NCI-H1694 (cell line): ENCODE measurements at places on chromosomes 3 and 15.

DNA sequence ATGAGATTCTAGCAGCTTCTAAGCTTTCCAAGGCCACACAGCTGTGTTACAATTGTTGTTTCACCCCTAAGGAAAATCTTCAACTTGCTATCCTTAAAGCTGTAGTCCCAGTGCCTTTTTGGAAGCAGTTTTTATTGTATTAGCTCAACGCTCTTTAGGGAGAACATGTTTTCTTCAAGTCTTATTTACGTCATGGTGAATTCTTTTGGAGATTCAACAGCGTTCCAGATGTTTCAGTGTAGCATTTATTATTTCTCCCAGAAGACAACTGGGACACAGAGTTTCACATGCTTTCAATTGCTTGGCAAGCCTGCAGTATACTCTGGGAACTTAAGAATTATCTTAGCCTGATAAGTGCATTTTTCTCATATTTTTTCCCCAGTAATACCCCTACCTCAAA, 888.3 kb downstream of the PLOD2 start:
- DNase-seq: no peak

DNA sequence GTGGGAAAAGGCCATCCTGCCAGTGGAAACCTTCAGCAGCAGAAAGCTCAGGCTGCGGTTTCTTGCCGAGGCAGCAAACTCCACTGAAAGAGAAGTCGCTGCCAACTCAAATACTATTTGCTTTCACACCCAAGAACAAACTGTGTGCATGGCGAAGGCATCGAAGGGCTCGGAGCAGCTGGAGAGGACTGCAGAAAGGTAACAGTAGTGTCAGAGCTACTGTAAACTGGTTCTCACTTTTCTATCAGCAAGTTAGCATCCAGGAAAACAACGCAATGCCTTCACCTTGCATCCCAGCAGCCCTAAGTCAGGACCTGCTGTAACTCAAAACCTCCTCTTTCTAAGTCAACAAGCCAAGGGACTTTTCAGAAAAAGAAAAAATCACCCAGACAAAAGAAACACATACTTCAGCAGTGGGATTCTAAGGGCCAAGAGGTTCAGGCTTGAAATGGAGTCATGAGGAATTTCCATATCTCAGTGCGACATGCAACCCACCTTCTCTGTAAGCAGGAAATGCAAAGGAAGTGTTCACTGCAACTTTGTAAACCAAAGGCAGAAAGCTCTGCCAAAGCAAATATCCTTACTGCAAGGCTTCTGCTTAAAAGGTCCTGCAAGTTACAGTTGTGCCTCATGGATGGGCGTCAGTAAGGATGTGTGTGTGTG, 193.5 kb downstream of the FOXP1 start:
- DNase-seq: no peak

DNA sequence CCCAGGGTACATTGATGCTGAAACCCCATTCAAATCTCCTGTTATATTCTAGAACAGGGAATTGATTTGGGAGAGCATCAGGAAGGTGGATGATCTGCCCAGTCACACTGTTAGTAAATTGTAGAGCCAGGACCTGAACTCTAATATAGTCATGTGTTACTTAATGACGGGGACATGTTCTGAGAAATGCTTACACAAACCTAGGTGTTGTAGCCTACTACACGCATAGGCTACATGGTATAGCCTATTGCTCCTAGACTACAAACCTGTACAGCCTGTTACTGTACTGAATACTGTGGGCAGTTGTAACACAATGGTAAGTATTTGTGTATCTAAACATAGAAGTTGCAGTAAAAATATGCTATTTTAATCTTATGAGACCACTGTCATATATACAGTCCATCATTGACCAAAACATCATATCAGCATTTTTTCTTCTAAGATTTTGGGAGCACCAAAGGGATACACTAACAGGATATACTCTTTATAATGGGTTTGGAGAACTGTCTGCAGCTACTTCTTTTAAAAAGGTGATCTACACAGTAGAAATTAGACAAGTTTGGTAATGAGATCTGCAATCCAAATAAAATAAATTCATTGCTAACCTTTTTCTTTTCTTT, 5.8 kb downstream of the B2M start:
- no peak for DNase-seq

GRCh38 chr3:134974624-134975023, 179.6 kb downstream of the EPHB1 start:
- DNase-seq: no peak

DNA sequence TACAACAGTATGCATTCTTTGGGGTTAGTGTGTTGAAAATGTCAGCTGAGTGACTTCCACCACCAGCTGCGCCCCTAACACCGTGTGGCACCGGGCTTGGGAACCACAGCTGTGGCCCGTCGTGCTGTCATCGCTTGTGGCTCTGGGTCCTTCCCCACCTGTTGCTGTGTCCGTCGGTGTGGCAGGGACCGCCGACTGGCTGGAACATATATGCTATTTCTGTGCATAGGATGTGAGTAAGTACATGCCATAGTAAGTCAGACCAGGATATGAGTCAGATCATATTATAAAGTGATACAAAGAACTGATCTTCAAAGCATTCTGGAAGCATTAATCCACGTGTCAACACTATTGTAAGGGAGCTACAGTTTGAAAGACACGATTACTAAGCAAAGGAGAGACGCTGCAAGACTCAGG, 31.9 kb downstream of the EHD4 start:
- no peak for DNase-seq

- DNase-seq: no peak
Observed at GRCh38 chr3:151402349-151402748, 17.8 kb upstream of the P2RY12 start.

- DNase-seq: peak; percentile 74
Observed at GRCh38 chr15:69576035-69576526, 123.5 kb downstream of the RPLP1 start.

DNA sequence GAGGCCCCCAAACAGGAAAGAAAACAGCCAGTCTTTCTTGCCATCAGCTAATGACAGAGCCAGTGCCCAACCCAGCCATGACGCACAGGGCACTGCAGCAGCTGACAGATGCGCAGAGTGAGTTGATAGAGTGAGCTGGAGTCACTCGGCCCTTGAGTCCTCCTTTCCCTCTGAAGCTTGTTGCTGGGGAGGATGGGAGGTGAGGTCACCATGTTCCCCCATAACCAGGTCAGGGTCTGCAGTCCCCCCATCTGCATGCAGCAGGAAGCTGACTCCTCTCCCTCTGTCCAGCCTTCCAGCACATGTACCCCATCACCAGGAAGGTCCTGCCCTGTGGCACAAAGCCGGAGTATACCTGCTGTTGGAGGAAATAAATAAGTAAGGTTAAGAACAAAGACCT, 174.6 kb downstream of the ABHD5 start:
- no peak for DNase-seq

- DNase-seq: peak; percentile 66
Observed at GRCh38 chr3:115999613-116000012, 376.3 kb downstream of the GAP43 start.

GRCh38 chr3:192022412-192022811, 561.4 kb downstream of the PYDC2 start:
- DNase-seq: no peak

GRCh38 chr15:48811325-48811958, 573 bp upstream of the CEP152 start:
- no peak for DNase-seq

DNA sequence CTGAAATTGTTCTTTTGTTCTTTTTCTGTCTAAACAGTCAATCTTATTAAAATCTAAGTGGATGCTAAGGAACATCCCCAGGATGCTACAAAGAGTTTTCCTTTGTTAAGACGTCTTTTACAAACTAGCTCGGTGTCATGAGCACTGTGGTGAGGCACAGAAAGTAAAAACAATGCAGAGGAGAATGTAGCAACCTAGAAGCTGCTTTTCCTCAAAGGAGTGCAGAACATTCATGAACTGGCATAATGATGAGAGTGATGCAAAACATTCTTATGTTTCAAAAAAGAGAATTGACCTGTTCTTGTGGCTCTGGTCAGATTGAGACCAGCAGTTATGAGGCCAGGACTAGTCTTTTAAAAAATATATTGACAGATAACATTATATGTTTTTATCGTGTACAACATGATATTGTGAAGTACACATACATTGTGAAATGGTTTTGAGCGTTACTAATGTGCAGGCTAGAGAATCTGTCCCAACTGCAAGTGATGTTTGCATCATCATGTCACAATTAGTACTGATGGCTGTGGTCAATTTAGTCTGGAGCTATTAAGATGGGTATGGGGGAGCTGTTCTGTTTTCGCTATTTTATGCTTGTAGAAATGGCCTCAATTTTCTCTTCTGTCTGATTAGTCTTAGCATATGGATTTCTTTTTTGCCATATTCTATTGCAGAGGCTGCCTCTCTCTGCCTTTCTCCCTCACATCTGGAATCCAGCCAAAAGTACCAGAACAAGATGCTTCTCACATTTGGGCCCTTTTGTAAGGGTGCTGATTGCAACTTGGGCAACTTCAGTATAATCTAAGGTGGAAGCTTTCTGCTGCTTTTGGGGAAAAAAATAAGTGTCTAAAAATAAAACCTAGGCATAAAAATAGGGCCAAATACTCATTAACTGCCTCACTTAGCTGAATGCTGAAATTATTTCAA, 50.2 kb downstream of the HHLA2 start:
- no peak for DNase-seq

DNA sequence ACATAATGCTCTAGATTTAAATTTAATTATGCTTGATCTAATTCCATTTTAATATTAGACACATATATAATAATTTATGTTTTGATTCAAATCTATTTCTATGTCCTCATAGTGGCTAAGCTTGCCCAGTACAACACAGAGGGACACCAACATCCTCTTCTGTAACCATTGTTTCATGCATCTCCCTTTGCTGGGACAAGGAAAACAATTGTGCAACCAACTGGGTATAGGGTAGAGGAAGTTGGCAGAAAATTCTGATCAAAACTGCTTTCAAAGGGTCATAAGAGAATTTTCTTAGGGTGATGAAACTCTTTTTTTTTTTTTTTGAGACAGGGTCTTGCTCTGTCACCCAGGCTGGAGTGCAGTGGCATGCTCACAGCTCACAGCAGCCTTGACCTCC, 121.4 kb upstream of the SGO1 start:
- DNase-seq: no peak

GRCh38 chr15:64438653-64439447, 21.5 kb upstream of the ZNF609 start:
- no peak for DNase-seq

- peak; percentile 65 for DNase-seq
Observed at GRCh38 chr15:80977627-80978036, 12.0 kb downstream of the MESD start.

- DNase-seq: no peak
Observed at GRCh38 chr15:76753771-76754170, 151.4 kb downstream of the SCAPER start.

- DNase-seq: no peak
Observed at GRCh38 chr3:6860149-6860953, 564 bp upstream of the GRM7 start.

- no peak for DNase-seq
Observed at GRCh38 chr3:169628567-169628966, 34.9 kb downstream of the MECOM start.

DNA sequence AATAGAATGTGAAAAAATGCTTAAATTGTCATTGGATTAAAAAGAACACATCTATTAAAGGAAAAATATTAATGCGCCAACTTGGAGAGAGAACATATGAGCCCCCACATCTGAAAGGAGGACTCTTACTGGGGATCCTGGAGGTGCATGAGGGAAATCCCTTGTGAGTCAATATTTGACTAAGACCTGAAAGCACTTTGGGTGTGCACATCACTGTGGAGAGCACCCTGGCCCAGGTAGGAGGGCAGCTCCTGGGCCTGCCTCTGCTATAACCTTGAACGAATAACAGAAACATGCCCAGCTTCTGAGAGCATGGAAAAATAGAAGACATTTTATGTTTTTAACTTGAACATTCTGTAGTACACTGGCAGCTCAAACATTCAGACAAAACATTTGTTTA, 199.8 kb downstream of the GAP43 start:
- DNase-seq: no peak

DNA sequence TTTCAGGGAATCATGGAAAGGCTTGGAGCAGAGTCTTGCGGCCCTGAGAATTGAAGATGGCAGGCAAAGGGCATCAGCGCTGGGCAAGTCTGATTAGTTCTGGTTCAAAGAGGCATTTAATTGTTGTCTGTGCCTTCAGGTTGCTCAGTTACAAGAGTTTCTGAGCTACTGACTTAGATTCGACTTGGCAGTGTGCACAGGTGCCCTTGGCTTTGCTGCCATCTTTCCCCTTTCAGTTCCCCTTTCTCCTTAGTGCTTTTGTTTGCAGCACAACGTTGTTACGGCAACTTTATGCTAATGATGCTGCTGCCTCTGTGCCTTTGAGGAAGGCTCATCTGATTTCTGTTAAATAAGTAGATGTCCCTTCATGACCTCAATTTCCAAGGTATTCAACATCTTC, 12.5 kb downstream of the P2RY14 start:
- DNase-seq: no peak

- no peak for DNase-seq
Observed at GRCh38 chr3:114351123-114351821, 57.4 kb downstream of the TIGIT start.

DNA sequence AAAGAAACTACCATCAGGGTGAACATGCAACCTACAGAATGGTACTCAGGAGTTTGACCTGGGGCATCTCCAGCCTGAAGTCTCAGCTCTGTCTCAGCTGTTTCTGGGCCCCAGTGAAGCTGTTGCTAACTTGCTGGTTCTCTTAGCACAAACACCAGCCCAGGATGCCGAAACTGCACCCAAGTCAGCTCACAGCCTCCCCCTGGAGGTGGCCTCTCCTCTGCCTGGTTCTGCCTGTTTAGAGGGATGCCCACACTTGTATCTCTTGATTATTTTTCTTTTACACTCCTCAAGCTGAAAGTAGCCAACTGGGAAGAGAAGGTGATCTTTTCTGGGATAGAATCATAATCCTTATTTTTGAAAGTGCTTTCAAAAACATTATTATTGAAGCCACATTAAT, 289.0 kb upstream of the RASGRP1 start:
- no peak for DNase-seq

DNA sequence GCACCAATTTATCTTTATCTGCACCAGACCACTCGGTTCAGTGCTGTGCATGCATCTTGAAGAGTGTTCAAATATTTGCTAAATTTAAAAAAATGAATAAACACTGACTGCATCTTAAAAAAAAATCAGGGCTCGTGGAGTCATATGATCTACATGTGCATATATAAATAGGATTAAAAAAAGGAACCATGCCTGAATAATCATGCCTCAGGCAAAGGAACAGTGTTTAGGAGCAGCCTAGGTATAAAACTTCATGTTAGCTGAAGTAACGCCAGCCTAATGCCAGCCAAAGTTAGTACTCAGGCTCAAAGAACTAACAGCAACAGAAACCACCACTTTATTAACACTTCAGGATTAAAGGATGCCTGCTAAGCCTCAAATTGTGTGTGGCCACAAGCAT, 9.5 kb downstream of the ABCC5 start:
- no peak for DNase-seq
